ENCODE measurements at places on chromosomes 13 and 19. TPM values are rescaled to one million over a fixed set of nuclear protein-coding genes. Genes with fewer than 3 reads are reported as not detected.

The OLFM2 gene
- not detected for total RNA-seq

The CPAMD8 gene
- total RNA-seq = 2.8 TPM

The KMT5C gene
- total RNA-seq = 12.4 TPM

The GRIN3B gene
- total RNA-seq = not detected

The PTGIR gene
- total RNA-seq = 6.1 TPM

The SLITRK6 gene
- total RNA-seq = 0.91 TPM

The FLT1 gene
- total RNA-seq = 58.8 TPM

The FXYD7 gene
- total RNA-seq = 3.7 TPM

The ZNF442 gene
- 6.8 TPM for total RNA-seq

The NFIC gene
- 114 TPM for total RNA-seq

The FREM2 gene
- 34.3 TPM for total RNA-seq

The PODNL1 gene
- 0.55 TPM for total RNA-seq

The PRR20D gene
- not detected for total RNA-seq

The URAD gene
- total RNA-seq = not detected

The IL12RB1 gene
- 0.61 TPM for total RNA-seq

The EBI3 gene
- 1.2 TPM for total RNA-seq

The SERP2 gene
- 6.4 TPM for total RNA-seq

The NCAN gene
- 0.21 TPM for total RNA-seq

The CGB8 gene
- not detected for total RNA-seq

The ZNF154 gene
- 27.4 TPM for total RNA-seq

The IGFL3 gene
- not detected for total RNA-seq

The MAP4K1 gene
- total RNA-seq = 0.55 TPM

The STOML3 gene
- 0.35 TPM for total RNA-seq

The PRSS57 gene
- not detected for total RNA-seq

The PLIN3 gene
- total RNA-seq = 18.7 TPM

The SHC2 gene
- 13.5 TPM for total RNA-seq

The SCGB2B2 gene
- not detected for total RNA-seq

The RFPL4A gene
- total RNA-seq = not detected

The HRC gene
- total RNA-seq = 0.51 TPM

The KLHL1 gene
- total RNA-seq = not detected

The BICRA gene
- 28.1 TPM for total RNA-seq

The NDUFS7 gene
- total RNA-seq = 65.5 TPM

The VSTM2B gene
- not detected for total RNA-seq

The PPP1R37 gene
- total RNA-seq = 24.6 TPM

The ELAVL3 gene
- total RNA-seq = not detected
